ENCODE measurements at places on chromosomes 7 and 10. TPM values are rescaled to one million over a fixed set of nuclear protein-coding genes. Genes with fewer than 3 reads are reported as not detected.

Gene MBL2
- polyA plus RNA-seq: not detected

Gene AKR1C4
- polyA plus RNA-seq: not detected

DNA sequence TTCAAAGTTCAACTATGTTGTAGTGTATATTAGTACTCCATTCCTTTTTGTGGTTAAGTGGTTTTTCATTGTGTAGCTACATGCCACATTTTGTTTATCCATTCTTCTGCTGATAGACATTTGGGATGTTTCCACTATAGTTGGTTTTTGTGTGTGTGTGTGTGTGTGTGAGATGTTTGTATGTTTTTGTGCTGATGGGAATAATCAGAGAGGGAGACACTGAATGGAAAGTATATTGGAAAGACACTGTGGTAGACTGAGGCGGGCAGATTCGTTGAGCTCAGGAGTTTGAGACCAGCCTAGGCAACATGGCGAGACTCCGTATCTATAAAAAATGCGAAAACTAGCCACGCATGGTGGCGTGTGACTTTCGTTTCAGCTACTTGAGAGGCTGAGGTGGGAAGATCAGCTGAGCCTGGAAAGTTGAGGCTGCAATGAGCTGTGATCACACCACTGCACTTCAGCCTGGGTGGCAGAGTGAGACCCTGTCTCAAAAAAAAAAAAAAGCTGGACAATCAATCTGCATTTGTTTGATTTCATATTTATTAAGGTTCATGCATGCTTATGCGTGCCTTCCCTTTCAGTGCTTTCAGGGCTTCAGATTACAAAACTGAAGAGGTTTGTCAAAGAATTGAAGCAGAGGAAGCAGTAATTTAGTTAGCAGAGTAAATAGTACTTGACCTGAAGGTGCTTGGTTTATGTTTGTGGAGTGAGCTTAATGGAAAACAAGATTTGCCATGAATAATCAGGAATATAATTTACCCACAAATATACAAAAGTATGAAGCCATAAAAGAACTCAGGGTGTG is 14.7 kb downstream of the SEC24C start:
- no peak for DNase-seq

GRCh38 chr7:51797371-51797770 is 480.8 kb upstream of the COBL start:
- no peak for DNase-seq

- DNase-seq: peak; percentile 76
These were observed 690 bp downstream of the SEPTIN7 start for GRCh38 chr7:35801392-35802101.

GRCh38 chr10:105210546-105210945 is 569.5 kb downstream of the SORCS3 start:
- DNase-seq: no peak

GRCh38 chr10:59536167-59537014 is 173.3 kb downstream of the SLC16A9 start:
- peak; percentile 31 for DNase-seq

- no peak for DNase-seq
These were observed 1027.7 kb downstream of the LRMDA start for GRCh38 chr10:76459016-76459730.

DNA sequence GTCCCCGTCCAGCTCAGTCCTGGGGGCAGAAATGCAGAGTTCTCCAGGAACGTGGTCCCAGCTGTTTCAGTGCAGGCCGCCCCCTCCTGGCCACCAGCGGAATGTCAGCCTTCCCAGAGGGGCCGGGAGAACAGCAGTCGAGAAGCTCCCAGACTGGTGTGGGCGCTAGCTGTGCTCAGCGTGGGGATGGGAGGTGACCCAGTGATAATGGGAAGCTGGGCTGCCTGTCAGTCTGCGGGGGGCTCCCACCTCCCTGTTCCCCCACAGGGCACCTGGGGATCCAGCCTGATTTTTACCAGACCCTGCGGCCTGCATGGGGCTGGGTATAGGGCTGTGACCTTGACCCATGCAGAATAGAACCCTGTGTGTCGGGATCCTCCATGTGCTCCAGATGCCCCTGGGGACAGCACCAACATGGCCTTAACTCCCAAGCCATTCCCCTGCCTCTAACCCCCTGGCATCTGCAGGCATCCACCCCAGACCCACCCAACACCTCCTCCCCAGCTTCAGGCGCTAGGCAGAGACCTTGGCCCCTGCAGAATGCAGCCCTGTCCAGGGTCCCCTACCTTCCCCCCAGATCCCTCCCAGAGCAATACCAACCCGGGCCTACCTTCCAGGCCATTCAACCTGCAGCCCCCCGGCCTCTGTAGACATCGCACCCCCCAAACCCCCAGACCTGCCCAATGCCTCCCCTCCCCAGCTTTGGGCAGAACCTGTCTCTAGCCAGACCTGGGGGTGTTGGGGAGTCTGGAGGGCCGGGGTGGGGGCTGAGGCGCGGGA is 880 bp upstream of the ELN start:
- peak; percentile 69 for DNase-seq
